ENCODE measurements at places on chromosomes 3 and 15. TPM values are rescaled to one million over a fixed set of nuclear protein-coding genes. Genes with fewer than 3 reads are reported as not detected.

GRCh38 chr15:28098360-28098765 lies 752 bp downstream of the OCA2 start:
- no peak for DNase-seq

DNA sequence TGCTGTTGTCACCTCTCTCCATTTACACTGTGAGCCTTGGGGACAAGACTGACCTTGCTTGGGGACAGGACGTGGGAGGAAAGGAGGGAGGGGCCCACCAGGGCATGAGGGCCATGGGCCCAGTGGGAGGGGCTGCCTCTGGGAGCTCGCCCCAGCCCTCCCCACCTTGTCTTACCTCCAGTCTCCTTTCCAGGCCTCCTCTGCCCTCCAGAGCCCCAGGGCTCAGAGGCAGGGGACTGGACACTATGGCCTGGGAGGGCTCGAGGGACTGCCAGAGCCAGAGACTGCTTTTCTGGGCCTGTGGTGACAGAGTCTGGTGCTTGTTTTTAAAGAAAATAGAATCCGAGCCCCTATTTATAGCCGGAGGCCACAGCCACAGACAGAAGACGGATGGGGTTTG lies 10.2 kb downstream of the CSPG4 start:
- no peak for DNase-seq

GRCh38 chr15:81184188-81184587 lies 12.5 kb upstream of the IL16 start:
- no peak for DNase-seq

Gene NPTN
- 108 TPM for total RNA-seq

DNA sequence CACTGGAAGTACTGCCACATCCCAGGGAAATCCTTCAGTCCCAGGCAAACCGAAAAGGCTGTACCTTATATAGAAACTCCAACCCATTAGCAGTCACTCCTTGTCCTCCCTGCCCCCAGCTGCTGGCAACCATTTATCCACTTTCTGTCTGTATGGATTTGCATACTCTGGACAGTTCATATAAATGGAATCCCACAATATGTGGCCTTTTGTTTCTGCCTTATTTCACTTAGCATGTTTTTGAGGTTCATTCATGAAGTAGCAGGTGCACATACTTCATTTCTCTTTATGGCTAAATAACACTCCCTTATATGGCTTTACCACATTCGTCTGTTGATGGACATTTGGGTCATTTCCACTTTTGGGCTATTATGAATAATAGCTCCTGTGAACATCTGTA lies 51.6 kb upstream of the CMTM8 start:
- DNase-seq, result no peak

- no peak for DNase-seq
These were observed 39.9 kb downstream of the IFT57 start for GRCh38 chr3:108182339-108182738.

DNA sequence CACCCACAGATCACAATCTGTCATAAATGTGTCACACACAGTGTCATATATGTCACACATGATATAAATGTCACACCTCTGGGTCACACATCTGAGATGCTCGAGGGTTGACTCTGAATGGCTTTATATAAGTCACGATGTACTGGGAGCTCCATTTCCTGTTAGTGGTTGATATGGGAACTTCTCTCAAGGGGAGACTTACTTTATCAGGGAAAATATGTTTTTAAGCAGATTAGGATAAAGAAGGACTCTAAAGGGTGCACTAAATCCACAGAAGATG lies 83.9 kb upstream of the MEF2A start:
- DNase-seq, result no peak

Gene NEK4
- total RNA-seq, result 15.6 TPM

Gene TM6SF1
- not detected for total RNA-seq

Gene CPN2
- total RNA-seq, result not detected

- DNase-seq, result no peak
These were observed 159.4 kb upstream of the SMAD3 start for GRCh38 chr15:66905954-66906353.

Gene IMPG2
- total RNA-seq, result not detected

DNA sequence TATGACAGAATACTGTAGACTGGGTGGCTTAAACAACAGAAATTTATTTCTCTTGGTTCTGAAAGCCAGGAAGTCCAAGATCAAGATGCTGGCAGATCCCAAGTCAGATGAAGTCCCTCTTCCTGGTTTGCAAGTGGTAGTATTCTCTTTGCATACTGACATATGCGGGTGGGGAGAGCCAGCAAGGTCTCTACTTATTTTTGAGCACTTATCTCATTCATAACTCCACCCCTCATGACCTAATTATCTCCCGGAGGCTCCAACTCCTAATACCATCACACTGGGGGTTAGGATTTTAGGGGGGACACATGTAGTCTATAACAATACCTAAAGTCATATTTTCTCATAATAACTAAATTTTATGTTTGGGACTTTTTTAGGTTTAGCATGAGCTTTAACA lies 65.3 kb downstream of the BLM start:
- DNase-seq, result no peak

DNA sequence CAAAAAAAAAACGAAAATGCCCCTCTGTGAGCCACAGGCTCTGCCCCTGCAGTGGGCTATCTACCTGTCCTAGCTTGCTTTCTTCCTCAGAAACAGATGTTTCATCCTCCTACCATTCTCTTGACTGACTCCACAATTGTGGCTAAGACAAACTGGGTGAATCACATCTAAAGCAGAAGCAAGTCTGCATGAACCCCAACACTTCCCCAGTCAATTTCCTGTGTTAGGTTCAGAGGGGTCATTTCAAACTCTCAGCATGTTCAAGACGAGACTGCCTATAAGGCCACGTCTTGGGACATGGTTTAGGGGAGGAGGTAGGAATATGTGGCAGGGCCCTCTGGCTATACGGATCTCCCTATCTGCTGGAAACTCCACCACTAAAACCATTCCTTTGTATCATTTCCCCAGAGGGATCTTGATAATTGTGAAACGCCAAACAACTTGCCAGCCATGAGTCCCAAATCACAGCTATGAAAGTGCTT lies 28.6 kb upstream of the ANKDD1A start:
- no peak for DNase-seq

Gene ZPLD1
- total RNA-seq, result not detected

Gene CYP8B1
- total RNA-seq, result not detected

GRCh38 chr15:22973286-22973685 lies 6.9 kb downstream of the CYFIP1 start:
- no peak for DNase-seq

DNA sequence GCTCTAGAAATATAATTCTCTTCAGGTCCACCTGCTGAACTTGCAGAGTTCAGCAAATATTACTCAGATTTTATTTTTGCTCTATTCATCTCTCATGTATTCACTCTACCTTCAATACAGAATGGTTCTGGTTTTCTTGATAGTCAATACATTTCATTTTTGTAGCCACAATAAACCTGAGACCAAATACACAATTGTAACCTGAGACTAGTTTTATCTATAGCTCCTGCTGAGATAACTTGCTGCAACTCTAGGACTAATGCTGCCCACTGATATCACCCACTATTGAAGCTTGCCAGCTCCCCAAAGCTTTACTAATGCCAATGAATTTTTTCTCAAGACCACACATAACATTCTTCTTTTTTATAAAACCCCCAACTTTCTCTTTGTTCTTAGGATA lies 229.3 kb downstream of the NSUN3 start:
- no peak for DNase-seq

Gene PPP2R3A
- total RNA-seq, result 2.3 TPM

DNA sequence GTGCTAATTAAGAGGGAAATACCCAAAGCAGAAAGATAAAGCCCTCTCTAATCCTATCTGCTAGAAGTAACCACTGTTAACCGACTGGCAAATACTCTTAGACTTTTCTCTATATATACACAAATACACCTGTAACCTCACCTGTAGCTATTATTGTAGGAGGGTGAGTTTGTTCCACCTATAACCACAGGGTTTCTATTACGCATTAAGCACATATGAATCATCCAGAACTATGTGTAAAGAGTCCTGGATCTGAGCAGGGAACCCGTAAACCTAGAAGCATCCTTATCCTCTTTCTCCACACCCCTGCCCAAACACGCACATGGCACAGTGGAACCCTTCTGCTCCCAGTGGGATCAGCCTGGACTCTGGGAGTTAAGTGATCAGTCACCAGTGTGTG lies 172.8 kb upstream of the C2CD4B start:
- no peak for DNase-seq

- DNase-seq, result no peak
These were observed 79.1 kb downstream of the NTRK3 start for GRCh38 chr15:88177451-88177850.

DNA sequence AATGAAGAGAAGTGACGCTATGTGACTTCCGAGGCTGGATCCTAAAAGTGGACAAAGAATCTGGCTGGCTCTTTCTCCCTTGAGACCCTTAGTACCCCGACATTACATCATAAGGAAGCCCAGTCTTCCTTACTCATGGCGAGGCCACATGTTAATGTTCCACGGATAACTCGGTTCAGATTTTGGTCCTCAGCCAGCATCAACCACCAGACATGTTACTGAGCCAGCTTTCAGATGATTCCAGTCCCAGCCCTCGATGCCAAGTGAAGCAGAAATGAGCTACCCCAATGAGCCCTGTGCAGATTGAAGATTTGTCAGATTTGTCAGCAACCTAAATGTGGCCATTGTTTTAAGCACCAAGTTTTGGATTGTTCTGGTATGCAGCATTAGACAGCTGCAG lies 46.6 kb downstream of the SLCO2A1 start:
- no peak for DNase-seq

GRCh38 chr3:168272343-168272985 lies 176.7 kb upstream of the GOLIM4 start:
- DNase-seq, result no peak

DNA sequence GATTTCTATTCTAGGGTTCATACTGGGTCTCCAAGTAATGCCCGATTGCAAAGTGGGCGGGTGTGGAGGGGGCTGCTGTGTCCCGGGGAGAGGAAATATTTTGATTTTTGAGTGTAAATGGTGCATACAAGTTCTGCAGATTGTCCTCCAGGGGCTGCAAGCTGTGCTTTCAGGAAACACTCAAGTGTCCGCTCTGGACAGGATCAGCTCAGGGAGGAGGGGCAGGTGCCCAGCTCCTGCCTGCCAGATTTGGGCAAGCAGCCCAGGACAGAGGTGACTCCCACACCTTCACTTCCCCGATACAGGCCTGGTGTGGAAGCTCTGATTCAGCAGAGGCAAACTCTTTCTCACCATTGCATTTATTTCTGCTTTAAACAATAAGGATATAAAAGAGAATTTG lies 142.7 kb downstream of the ALDH1A2 start:
- DNase-seq, result peak; percentile 19

Gene DUOXA2
- not detected for total RNA-seq

- DNase-seq, result no peak
These were observed 226.8 kb downstream of the MAGI1 start for GRCh38 chr3:65811892-65812291.

Gene C3orf20
- not detected for total RNA-seq

Gene RAD51
- total RNA-seq, result 15.7 TPM

Gene EPHA6
- total RNA-seq, result not detected

- peak; percentile 76 for DNase-seq
These were observed at the start of gene TJP1 for GRCh38 chr15:29822100-29822683. Gene TJP1, minus strand, starts transcription at chr15:29822468. Its CDS starts 440 bp downstream, at chr15:29822028.

Gene SOX14
- total RNA-seq, result not detected

- DNase-seq, result no peak
These were observed at the start of gene FEZF2 for GRCh38 chr3:62373215-62373614. Gene FEZF2, minus strand, starts transcription at chr3:62373550. Its CDS starts 682 bp downstream, at chr3:62372868.

GRCh38 chr15:42879443-42879842 lies 41.1 kb downstream of the TTBK2 start:
- no peak for DNase-seq

Gene CNTN4
- not detected for total RNA-seq

Gene KCNMB2
- total RNA-seq, result not detected

GRCh38 chr15:68844856-68845550 lies 24.3 kb upstream of the ANP32A start:
- DNase-seq, result no peak

GRCh38 chr15:76190751-76191538 lies 120.3 kb downstream of the ETFA start:
- peak; percentile 94 for DNase-seq

GRCh38 chr3:160973067-160973809 lies 131.9 kb downstream of the B3GALNT1 start:
- peak; percentile 39 for DNase-seq

DNA sequence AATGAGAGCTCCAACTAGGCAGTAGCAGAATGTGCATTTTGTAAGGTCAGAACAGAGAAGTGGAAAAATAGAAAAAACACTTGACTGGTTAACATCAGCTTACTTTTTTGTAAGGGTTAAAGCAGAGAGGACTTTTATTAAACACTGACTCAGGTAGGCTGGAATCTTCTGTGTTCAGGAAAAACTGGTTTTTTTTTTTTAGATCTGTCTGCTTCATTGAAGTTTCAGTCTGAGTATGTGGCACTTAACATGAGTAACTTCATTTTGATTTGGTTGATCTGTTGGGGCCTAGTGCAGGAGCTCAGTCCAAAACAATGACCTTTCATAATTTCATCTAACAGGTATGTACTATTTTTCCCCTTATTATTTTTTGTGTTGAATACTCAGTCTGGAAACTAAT lies 141.1 kb downstream of the DOCK3 start:
- DNase-seq, result no peak

DNA sequence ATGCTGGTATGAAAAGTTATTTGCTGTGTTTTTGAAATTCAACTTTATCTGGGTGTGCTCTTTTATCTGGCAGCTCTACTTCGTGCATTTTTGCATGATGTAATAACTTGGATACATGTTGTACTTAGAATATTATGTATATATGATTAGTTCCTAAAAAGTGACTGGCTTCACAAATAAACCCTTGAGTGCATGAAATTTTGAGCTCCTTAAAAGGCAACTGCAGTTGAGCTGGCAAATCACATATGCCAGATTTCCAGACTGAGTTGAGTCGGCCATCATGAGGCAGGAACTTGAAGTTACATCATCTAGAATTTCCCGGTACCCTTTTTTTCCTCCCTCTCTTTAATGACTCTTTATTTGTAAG lies 162.5 kb downstream of the FNDC3B start:
- no peak for DNase-seq

- DNase-seq, result no peak
These were observed 495 bp upstream of the MYEF2 start for GRCh38 chr15:48178648-48178931.

DNA sequence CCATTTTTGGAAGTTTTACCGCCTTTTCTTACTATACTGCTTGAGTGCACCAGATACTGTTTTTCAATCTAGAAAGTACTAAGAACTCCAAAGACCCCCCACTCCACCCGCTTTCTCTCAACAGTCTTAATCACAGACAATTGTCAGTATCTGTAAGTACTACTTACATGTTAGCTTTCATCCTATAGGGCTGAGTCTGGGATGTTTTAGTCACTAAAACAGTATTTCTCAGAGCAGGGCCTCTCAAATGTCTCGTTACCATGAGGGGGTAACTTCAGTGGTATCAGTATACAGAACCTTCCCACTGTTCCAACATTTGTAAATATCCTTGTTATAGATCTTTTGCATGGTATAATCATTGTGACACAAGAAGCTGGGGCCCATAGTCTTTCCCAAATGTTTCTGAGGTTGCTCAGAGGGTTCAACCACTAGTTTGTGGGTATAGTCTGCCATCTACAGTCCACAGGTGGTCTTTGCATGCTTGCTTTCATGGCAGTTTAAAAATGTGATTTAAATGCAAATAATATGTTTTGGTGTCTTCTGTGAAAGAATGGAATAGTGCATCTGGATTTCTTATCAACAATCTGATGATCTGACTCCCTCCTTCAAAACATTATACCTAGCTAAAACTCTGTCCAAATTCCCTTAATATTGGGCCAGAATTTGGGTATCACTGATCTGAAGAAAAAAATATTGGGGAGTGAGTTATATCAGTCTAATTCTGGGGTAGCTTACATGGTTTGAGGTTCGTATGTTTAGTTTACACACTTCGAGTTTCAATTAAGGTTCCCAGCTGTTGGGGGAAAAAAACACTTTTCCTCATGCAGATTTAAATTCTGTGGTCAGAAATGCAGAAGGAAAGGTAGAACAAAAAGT lies 18.0 kb upstream of the DNAJC13 start:
- DNase-seq, result peak; percentile 61

Measured in HT-29 (cell line).